IPS DF 19.7 (cell line): ENCODE measurements at places on chromosomes 4 and X.

DNA sequence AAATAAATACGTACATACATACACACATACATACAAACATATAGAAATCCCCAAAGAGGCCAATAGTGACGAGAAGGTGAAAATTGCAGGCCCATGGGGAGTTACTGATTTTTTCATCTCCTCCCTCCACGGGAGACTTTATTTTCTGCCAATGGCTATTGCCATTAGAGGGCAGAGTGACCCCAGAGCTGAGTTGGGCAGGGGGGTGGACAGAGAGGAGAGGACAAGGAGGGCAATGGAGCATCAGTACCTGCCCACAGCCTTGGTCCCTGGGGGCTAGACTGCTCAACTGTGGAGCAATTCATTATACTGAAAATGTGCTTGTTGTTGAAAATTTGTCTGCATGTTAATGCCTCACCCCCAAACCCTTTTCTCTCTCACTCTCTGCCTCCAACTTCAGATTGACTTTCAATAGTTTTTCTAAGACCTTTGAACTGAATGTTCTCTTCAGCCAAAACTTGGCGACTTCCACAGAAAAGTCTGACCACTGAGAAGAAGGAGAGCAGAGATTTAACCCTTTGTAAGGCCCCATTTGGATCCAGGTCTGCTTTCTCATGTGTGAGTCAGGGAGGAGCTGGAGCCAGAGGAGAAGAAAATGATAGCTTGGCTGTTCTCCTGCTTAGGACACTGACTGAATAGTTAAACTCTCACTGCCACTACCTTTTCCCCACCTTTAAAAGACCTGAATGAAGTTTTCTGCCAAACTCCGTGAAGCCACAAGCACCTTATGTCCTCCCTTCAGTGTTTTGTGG is 180.7 kb downstream of the AR start:
- no peak for DNase-seq

- DNase-seq = no peak
Measured at GRCh38 chrX:19883878-19884277, 3.5 kb downstream of the SH3KBP1 start.

DNA sequence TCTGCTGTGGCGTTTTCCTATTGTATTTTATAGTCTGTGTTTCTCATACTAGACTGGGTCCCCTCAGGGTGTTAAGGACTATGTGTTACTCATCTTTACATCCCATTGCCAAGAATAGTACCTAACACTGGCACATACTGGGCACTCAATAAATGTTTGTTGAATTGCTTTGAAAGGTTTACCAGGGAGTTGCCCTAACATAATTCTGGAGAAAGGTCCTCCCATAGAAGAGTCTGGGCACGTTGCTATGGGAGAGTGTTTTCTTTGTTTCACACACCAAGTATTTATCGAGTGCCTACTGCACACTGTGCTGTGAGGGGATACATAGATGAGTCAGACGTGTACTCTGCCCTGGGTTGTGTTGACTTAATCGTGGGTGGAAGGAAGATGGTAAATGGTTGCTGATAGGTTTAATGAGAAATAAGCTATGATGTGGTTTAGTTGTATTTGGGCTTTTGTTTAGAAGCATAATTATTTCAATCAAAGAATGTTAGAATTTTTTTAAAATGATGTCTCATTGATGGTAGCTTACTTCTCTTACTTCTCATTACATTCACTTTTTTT is 42.9 kb downstream of the AFF1 start:
- DNase-seq = no peak

- no peak for DNase-seq
Measured at GRCh38 chrX:456551-457291, 70.0 kb upstream of the PPP2R3B start.

DNA sequence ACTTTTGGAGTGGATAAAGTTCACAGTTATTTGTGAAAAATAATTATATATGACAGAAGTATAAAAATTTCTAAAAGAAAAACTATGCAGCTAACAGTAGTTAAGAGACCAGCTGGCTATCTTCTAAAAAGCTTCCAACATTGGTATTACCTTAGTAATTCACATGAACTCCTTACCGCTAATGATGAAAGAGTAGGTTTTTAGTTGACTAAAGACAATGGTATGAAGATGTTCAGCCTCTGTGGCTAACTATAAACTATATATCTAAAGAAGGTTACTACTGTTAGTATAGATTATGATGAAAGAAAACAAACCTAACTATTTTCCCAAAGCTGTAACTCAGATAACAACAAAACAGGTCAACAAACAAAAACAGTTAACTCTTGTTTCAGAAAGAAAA is 10.4 kb downstream of the CCNI start:
- no peak for DNase-seq

DNA sequence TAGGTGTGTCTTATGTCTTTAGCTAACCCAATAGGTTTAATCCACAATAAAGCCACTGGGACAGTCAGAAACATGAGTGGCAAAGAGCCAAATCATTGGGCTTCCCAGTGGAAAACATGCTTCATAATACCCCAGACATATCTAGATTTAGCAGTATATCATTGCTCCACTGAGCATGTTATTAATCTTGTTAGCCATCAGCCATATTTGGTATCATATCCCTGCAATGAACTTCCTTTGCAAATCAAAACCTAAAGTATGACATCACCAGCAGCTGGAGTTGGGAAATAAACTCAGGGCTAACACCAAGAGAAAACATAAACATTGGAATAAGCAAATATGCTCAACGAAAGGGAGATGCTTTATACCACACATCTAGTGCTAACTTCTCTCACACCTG is 280.8 kb upstream of the NOCT start:
- DNase-seq = no peak

- DNase-seq = no peak
Measured at GRCh38 chrX:13180807-13181206, 136.4 kb upstream of the FAM9C start.

DNA sequence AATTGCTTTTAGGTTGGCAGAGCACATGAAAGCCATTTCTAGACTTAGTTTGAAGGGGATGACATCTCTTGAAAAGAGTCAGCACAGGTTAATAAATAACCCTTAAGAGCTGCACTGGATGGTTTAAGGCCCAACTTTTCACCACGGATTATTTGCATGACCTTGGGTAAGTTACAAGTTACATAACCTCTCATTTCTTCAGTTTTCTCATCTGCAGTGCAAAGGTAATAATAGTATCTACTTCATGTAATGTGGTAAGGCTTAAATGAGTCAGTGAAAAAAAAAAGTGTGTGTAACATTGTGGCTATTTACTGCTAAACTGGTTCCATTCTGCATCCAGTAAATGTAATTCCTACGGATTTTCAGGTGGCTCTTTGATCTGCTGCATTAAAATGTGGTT is 715.8 kb downstream of the CCSER1 start:
- DNase-seq = no peak

DNA sequence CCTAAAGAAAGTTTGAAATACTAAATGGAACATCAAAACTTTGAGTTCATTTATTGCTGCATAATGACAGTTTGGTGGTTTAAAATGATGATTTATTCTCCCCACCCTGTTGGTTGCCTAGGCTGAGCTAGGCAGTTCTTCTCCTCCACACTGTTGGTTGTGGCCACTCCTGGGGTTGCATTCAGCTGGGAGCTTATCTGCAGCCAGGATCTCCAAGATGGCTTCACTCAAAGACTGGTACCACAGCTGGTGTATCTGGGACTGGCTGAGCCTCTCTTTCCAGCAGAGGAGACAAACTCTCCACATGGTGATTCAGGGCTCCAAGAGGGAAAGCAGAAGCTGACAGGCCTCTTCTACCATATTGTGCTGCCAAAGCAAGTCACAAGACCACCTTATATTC is 33.1 kb downstream of the MSL3 start:
- DNase-seq = no peak

- DNase-seq = no peak
Measured at GRCh38 chrX:85115252-85115651, 111.6 kb downstream of the APOOL start.

GRCh38 chr4:185786422-185786821 is 25.6 kb downstream of the SORBS2 start:
- no peak for DNase-seq

DNA sequence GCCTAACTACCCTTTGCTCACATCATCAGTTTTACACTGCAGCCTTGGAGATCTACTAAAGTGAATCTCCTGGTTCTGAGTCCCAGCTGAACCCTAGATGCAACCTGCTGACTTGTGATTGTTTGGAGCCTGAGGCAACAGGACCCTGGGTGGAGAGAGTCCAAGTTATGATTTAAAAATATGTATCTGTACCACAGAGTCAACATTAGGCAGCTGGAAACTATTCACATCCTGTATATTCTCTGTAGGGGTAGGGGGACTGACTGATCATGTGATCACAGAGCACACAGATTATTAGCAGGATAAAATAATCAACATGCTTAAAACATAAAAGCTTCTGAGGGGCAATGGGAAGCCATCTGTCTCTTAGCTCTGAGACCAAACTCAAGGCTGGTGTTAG is 52.1 kb downstream of the CT47B1 start:
- DNase-seq = no peak

DNA sequence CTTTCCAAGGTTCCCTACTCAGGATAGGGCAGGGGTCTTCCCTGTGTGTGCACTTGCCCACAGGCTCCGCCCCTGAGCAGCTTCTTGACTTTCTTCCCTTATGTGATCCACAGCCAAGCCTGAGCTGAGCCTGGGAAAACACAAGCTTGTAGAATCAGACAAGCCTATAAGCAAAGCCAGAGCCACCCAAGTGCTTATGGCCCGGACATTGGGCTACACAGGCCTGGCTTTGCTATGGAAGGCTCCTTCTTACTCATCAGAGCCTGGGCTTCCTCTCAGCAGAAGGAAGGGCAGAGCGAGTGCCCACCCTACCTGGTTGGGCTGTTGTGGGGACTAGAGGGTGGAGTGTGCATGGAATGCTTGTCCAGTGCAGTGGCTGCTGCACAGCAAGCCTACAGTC is 1.3 kb upstream of the TNIP2 start:
- no peak for DNase-seq

DNA sequence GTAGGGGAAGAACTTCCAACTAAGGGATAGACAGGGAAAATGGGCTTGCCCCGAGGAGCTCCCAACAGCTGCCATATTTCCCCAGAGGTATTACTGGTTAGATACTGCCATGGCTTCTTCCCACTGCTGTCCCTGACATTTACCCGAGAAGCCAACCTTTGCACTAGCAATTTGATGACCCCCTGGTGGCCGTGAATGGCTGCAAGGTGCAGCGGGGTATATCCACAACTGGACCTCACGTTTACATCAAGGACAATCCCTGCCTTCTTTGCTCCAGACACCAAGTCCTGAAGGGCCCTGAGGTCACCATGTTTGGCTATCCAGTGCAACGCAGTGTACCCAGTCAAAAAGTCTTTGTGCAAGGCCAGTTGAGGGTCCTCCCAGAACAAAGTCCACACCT is 2.3 kb downstream of the SOWAHB start:
- DNase-seq = no peak

GRCh38 chr4:8070736-8071718 is 87.6 kb downstream of the ABLIM2 start:
- DNase-seq = no peak

GRCh38 chr4:11037637-11038036 is 353.1 kb upstream of the CLNK start:
- no peak for DNase-seq

GRCh38 chrX:105650986-105651385 is 171.4 kb upstream of the NRK start:
- no peak for DNase-seq

GRCh38 chr4:174204164-174204831 is 79.2 kb downstream of the FBXO8 start:
- DNase-seq = no peak

- no peak for DNase-seq
Measured at GRCh38 chrX:77431227-77431626, 16.0 kb upstream of the FGF16 start.

- DNase-seq = no peak
Measured at GRCh38 chrX:2781226-2781571, 29.4 kb downstream of the XG start.

GRCh38 chr4:8433136-8433535 is 7.4 kb downstream of the ACOX3 start:
- DNase-seq = no peak

DNA sequence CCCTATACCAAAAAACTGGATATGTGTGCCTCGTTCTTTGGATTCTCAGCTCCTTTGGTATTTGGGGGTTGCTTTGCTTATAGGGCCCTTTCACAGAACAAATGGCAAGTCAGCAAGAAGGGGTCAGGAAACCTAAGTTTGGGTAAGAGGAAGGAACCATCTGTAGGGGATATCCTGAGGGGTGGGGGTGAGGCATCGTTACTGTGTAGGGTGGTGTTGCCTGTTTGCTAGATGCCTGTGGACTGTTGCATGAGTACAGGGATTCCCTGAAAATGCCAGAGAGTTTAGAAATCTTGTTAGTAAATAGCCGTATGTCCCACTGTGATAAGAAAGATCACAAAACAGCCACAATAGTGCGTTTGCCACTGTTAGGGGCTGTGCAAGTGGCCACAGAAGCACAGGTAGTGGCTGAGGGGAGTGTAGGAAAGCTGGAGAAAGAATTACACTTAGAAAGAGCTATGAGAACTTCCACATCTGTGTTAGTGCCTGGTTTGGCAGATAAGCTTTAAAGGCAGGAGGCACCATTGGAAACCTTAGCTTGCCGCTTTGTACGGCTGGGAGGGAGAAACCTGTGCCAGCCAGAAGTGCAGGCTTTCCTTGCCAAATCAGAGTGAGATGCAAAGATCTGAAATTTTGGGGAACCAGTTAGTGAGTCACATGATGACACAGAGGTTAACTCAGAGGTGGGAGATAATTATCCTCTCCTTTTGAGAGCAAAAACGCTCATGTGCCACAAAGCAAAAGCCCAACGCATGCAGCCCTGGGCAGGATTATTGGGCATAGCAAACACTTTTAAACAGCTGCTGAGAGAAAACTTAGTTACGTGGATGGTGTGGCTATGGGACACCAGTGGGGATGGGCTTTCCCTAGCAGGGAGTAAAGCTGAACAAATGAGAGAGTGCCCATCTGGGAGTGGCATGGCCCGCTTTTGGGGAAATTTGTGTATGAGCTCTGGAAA is 343.7 kb downstream of the ARAP2 start:
- no peak for DNase-seq

DNA sequence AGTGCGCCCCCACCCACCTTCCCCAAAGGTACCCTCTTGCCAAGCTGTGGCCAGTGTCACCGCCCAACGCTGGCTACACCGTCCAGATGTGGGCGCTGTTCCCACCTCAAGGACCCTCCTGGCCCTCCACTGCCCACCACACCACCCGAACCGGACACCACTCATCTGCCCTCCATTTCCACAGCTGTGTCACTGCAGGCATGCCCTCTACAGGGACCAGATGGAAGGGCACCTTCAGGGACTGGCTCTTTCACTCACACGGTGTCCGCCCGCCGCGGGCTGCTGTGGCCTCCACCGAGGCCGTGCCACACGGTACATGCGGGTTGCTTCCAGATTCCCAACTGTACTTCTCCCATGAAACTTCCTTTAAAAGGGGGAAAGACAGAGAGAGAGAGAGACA is 87.7 kb downstream of the FAM53A start:
- no peak for DNase-seq
